ENCODE measurements at places on chromosomes 5 and 9.

DNA sequence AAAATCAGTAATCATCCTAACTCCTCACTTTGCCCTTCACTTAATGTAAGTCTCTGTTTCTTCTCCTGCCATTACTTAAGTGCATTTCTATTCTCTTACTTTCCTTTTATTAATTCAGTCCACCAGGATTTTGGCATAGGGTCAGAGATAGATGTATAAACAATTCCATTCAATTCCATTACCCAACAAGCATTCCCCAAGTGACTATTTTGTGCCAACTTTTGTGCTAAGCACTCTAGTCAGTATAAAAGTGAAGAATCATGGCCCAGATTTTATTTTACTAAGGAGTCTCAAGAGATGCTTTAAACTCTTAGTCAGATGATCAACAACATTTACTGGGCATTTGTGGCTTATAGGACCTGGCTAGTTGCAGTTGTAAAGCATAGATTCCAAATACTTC, 159.3 kb downstream of the DMAC1 start:
- DNase-seq, result no peak

GRCh38 chr9:133787754-133788025, 49.5 kb upstream of the SARDH start:
- DNase-seq, result no peak

- no peak for DNase-seq
Observed at GRCh38 chr5:171528036-171528435, 108.6 kb downstream of the FGF18 start.

DNA sequence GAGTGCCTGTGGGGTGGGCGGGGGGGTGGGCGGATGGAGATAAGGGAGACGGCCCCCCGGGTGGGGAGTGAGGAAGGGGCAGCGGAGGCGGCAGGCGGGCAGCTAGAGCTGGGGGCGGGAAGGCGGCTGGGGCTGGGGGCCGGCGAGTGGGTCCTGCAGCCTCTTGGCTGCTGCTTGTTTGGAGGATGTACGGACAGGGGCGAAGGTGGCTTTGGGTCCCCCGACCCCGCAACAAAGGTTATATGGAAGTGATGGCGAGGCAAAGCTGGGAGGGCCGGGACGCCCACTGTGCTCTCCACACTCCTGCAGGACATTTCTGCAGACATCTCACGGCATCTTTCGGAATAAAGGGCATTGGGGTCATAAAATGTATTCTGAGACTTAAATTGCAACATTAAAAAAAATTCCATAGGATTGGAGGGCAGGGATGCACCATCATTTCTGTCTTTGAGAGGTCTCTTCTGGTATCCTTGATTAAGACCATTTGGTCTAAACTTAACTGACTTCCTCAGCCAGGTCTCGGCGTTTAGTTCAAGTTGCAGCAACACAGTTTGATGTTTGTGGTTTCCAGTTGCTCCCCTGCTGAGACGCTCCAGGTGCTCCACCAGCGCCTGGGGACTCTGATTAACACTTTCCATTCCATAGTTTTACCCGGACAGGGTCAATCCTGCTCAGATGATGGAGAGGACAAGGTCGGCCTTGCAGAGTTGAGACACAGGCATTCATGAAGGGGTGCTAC, 101.6 kb upstream of the SSBP2 start:
- no peak for DNase-seq

GRCh38 chr9:83059417-83059816, 3.5 kb downstream of the RASEF start:
- no peak for DNase-seq

DNA sequence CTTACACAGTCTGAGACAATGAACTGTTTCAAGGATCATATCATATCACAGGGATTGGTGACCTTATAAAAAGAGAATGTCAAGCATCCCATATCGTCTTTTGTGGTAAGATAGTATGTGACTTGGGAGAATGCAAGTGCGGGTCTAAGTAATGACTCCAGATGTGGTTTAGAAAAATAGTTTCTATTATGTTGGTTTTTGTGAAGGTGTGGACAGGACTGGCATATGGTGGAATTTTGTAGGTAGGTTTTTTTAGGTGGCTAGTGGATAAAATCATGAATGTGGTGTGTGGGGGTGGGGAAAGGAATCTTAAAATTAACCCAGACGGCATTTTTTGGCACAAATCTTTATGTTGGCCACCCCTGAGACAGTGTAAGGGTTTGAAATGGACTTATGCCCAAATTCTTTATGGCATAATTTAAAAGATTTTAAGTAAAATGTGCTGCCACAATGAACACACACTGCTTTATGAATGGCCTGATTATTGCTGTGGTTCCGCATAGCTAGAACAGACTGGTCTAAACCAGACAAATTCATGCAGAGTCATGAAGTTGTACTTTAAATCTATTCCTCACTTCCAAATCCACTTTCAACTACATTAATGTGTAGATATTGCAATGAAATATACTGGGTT, 204.8 kb upstream of the HAPLN1 start:
- DNase-seq, result no peak

GRCh38 chr5:124980163-124980941, 233.9 kb upstream of the ZNF608 start:
- DNase-seq, result no peak

- no peak for DNase-seq
Observed at GRCh38 chr9:111604054-111604615, 4.7 kb upstream of the PTGR1 start.

DNA sequence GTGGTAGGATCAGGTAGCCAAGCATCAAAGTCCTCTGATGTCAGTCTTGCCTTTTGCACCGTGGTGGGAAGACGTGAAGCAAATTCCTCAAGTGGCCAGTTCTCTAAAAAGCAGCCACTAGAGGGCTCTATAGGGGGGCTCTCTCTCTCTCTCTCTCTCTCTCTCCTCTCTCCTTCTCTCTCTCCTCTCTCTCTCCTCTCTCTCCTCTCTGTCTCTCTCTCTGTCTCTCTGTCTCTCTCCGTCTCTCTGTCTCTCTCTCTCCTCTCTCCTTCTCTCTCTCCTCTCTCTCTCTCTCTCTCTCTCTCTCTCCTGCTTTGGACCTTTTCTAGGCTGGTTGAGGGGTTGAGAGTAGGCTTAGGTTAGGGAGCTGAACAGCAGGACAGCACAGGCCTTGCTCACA, 13.9 kb upstream of the OSMR start:
- no peak for DNase-seq

DNA sequence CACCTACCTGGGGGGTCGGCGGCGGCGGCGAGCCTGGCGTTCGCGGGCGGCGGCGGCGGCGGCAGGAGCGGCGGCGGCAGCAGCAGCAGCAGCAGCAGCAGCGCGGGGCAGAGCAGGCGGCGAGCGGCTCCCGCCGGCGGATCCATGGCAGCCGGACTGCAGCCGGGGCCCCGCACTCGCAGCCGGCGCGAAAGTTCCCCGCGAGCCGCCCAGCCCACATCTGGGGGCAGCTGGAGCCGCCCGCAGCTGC, 153 bp downstream of the ADAMTS2 start:
- DNase-seq, result no peak

GRCh38 chr9:3502560-3503398, 23.0 kb downstream of the RFX3 start:
- no peak for DNase-seq

- no peak for DNase-seq
Observed at GRCh38 chr5:20649966-20650365, 662.0 kb upstream of the CDH18 start.

DNA sequence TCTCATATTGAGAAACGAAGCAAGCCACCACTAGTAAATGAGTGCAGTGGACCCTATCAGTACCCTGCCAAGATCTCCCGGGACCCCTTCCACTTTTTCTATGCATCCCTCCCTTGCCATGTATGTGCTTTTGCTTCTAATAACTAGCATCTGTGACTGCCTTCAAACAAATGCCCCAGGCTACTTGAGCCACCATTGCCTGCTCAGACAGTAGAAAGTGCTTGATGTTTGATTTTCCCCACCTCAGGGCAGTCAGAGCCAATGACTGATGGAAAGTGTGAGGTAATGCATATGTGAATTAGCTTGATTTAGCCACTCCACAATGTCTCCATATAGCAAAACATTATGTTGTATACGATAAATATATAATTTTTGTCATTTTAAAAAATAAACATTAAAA, 797.3 kb upstream of the ACO1 start:
- DNase-seq, result no peak
